ENCODE measurements at places on chromosomes 16 and 17.

DNA sequence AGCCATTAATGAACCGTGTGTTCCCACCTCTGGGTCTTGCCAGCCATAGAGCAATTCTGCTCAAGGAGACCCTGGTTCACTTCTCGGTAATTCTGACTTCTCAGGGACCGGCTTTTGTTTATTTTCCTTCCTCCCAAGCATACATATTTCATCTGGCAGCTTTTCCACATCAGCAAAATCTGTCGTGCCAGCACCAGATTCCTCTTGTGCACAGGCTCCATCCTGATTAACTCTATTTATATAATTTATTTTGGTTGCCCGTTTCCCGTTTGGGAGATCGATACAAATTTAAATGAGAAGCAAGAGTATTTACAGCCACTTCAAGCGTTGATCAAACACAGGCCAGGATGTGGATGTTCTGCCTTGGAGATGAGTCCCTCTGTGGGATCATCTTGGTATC lies 161.9 kb upstream of the XYLT1 start:
- DNase-seq: no peak

DNA sequence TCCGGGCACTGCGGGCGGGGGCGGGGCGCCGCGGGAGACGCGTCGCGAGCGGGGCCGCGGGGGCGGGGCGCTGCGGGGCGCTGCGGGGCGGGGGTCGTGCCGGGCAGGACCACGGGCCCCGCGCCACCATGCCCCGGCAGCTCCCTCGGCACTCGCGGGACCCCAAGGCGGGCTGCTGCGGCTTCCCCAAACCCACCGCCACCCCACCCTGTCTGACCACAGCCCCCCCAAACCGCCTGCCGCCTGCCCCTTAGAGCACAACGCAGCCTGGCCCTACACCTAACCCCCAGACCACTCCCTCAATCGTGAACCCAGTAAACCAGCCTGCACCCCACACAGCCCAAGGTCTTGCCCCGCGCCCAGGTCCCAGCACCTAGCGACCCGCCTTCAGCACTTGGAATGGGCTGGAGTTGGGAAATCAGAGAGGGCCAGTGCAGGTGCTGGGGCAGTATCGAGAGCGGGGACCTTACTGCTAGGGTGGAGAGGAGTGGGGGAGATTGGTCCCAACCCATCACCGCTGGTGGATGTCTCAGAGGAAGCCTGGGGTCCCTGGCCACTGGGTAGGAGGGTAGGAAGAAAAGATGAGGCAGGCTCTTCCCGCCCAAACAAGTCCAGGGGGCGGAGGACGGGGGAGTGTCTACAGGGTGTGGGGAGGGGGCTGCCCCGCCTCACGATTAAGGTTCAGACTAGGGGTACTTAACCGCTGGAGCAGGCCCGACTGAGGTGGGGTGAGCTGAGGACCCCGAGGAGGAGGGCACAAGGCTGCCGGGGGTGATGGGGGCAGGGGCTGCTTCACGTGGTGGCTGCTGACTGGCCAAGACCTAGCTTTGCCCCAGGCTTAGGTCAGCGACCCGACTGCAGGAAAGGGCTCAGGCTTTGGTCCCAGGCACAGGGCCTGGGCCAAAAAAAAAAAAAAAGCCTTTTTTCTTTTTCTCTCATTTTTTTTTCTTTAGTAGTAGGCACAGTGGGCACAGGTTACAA lies 539 bp upstream of the VAMP2 start:
- peak; percentile 90 for DNase-seq

DNA sequence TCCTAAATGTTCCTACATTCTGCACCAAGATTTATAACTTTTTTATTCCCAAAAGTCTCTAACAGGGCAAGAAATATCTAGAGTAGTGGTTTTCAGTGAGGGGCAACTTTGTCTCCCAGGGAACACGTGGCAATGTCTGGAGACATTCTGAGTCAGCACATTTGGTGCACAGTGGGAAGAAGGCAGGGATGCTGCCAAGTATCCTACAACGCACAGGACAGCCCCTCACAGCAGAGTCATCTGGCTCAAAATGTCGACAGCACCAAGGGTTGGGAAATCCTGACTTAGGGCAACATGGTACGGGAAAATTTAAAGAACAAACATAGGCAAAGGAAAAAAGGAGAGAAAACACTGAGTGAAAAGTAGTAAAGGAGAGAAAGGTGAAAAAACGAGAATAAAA lies 61.8 kb downstream of the SMG6 start:
- DNase-seq: no peak

DNA sequence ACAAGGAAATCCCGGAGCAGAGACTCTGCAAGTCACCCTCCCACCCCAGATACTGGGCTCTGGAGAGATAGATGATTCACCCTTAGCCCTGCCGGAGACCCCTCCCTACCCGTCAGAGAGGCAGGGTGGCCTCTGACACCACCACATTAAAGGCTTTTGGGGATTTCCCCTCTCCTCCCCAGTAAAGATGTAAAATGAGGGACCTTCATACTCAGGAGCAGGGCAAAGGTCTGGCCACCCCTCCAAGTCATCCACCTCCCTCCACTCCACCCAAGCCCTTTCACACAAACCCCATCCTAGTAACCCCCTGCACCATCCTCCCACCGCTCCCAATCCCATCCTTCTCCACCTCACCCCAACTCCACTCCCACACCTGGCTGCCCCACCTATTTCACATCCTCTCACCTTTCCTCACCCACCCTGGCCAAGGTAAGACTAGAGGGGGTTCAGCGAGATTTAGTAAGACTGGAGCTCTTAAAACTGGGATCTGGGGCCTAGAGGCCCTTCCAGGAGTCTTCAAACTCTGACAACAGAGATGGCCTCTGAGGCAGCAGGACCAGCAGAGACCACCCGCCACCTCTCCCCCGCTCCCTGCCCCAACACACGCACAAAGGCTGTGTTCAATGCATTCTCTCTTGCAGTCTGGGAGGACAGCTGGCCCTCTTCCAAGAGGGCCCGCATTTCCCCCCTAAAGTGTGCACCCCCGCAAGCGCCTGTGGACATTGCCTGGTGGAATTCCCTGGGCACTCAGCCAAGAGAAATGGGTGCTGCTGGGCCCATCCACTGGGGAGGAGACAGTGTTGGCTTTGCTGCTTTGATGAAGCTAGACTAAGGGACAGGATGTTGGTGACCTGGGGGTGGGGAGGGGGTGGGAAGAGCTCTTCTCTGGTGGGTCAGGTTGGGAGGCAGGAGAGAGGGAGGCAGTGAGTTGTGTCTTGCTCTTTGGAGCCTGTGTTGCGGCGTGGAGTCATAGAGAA lies 1.1 kb downstream of the ABAT start:
- no peak for DNase-seq

GRCh38 chr16:55687802-55688201 lies 32.0 kb downstream of the SLC6A2 start:
- DNase-seq: no peak

GRCh38 chr17:56785405-56785804 lies 48.3 kb downstream of the C17orf67 start:
- no peak for DNase-seq

DNA sequence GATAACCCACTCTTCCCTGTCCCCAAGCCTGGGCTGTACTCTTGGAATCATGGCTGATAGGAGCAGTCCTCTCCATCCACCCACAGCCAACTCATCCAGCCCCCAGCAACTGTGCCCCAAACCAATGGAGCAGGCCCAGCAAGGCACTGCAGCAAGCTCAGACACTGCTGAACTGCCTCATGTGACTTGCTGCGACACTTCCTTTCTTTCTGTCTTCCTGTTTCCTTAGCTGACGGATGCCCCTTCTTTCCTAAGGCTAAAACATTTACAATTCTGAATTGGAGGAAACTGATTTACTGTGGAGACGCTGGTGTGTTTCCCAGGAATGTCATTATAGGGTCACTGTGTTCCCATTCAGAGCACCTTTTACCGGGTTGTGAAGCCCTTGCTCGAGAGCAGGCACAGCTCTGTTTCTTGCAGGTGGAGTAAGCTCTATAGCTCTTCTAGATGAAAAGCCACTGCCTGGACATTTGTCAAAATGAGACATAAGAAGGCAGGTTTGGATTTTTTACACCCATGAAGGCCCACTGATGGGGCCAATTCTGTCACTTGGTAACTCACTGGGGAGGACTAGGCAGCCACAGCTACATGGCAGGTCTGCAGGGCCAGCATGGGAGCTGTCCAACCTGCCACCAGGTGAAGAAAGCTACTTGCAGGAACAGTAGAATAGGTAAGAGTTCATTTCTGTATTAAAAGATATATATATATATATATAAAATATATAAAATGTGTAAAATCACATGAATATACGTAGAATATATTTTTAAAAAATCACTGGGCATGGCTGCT lies 27.4 kb downstream of the TMEM11 start:
- DNase-seq: no peak

GRCh38 chr16:3282730-3283542 lies at the start of gene ZNF263:
Gene ZNF263 (plus strand): TSS chr16:3283491. CDS start chr16:3283819, 328 bp downstream.
- DNase-seq: peak; percentile 98

GRCh38 chr17:44829523-44830358 lies at the start of gene GJC1:
Gene GJC1 (minus strand): TSS chr17:44830287. CDS start chr17:44805817, 24,470 bp downstream.
- peak; percentile 67 for DNase-seq

- DNase-seq: peak; percentile 53
Observed at GRCh38 chr17:44581868-44582267, 24.6 kb downstream of the FZD2 start.

- DNase-seq: no peak
Observed at GRCh38 chr17:53472586-53472985, 350.1 kb upstream of the KIF2B start.

DNA sequence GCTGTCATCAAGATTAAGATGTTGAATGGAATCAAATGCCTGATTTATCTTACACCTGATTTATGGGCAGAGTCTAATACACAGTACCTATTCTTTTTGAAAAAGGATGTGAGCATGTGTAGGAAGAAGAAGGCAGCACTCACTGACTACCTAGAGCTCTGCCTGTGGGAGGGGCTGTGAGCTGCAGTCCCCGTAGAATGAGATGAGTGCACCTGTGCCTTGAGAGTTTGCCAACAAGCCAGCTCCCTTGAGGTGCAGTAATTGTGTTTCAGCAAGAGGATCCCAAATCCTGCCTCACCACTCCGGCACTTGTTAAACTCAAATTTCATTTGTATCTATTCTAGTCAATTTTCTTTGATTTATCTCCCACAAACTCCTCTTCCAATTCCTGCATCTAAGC lies 46.0 kb downstream of the CDH11 start:
- peak; percentile 19 for DNase-seq

- peak; percentile 61 for DNase-seq
Observed at GRCh38 chr17:9522074-9522473, 53.5 kb downstream of the STX8 start.

- DNase-seq: peak; percentile 78
Observed at GRCh38 chr17:28643983-28644786, 773 bp downstream of the BLTP2 start.

GRCh38 chr17:57860414-57860999 lies 10.7 kb upstream of the MRPS23 start:
- DNase-seq: no peak

- DNase-seq: no peak
Observed at GRCh38 chr17:78541488-78542206, 35.5 kb downstream of the DNAH17 start.

GRCh38 chr17:80372456-80372855 lies 42.5 kb upstream of the ENDOV start:
- no peak for DNase-seq

DNA sequence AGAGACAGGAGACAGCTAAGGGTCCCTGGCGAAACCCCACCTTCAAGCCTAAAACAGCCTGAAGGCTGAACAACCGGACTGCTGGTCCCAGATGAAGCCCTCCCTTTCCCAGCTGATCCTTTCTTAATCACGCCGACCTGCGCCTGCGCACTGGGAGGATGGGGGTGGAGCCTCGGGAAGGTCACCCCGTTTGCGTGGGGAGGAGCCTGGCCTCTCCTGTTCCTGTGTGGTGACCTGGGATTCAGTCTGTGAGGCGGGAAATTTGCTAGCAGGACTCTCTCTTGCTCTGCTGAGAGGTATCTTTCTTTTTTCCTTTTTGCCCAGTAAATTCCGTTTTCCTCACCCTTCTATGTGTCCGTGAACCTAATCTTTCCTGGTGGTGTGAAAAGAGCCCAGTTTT lies 9.6 kb downstream of the FAM20A start:
- DNase-seq: peak; percentile 19

DNA sequence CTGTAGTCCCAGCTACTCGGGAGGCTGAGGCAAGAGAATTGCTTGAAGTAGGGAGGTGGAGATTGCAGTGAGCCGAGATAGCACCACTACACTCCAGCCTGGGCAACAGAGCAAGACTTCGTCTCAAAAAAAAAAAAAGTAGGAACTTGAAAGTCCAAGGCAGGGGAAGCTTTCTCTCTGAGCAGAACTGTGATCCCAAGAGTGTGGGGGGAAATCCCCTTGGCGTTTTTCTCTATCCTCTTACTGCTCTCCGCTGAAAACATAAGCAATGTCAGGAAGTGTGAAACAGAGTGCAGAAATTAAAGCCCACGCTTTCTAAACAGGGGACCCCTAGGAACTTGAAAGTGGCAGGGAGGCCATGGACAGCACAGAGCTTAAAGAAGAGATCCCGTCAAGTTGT lies 9.8 kb upstream of the CMTM3 start:
- no peak for DNase-seq

GRCh38 chr17:57068222-57068658 lies 16.8 kb upstream of the AKAP1 start:
- DNase-seq: no peak

- DNase-seq: no peak
Observed at GRCh38 chr16:67736858-67737257, 17.7 kb upstream of the GFOD2 start.

- DNase-seq: no peak
Observed at GRCh38 chr16:265711-266110, 10.0 kb downstream of the RGS11 start.

DNA sequence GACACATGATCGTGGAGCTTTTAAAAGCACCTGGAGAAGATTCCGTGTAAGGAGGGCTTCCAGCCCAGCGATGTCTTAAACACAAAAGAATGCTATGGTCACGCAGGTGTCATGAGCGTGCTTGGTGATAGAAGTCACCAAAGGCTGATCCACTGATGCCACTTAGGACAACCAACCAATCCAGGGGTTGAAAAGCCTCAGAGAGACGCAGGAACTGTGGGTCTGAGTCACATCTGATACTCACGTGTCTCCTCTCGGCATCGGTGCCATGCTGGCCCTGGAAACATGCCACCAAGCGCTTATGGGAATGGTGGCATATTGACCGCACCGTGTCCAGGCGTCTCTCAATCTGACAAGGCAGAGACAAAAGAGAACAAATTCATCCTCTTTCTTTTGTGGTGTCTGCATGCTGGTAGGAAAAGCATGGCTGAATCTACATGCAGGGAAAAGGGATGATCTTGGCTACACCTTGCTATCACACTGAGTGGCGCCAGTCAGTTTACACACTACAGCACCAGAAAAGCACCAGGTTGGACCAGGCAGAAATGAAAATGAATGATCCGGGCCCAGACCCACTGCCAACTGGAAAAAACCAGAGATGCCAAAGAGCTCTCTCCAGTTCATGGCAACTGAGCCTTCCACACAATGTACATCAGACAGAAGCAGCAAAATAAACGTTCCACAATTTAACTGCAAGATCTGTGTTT lies 38.0 kb downstream of the ARHGAP17 start:
- DNase-seq: no peak

DNA sequence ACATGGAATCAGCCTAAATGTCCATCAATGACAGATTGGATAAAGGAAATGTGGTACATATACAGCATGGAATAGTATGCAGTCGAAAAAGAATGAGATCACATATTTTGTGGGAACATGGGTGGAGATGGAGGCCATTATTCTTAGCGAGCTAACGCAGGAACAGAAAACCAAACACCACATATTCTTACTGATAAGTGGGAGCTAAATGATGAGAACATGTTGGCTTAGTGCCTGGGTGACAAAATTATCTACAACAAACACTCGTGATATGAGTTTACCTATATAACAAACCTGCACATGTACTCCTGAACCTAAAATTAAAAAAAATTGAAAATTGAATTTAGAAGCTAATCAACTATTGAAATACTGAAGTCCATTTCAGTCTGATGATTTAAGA lies 6.1 kb downstream of the ANKS4B start:
- DNase-seq: no peak

GRCh38 chr17:63549289-63549945 lies 860 bp upstream of the DCAF7 start:
- peak; percentile 78 for DNase-seq
